ENCODE measurements at places on chromosomes 6 and 20. TPM values are rescaled to one million over a fixed set of nuclear protein-coding genes. Genes with fewer than 3 reads are reported as not detected.

BHLHE23 gene
- not detected for total RNA-seq

DAAM2 gene
- not detected for total RNA-seq

MED20 gene
- 21.4 TPM for total RNA-seq

ZNF165 gene
- 0.40 TPM for total RNA-seq

ZC2HC1B gene
- total RNA-seq, result not detected

HIVEP2 gene
- 30.5 TPM for total RNA-seq

TBCC gene
- 34.9 TPM for total RNA-seq

ZBTB24 gene
- total RNA-seq, result 16.5 TPM

RAB23 gene
- 3.5 TPM for total RNA-seq

GRCh38 chr20:41006936-41007474 lies 21.6 kb upstream of the TOP1 start:
- no peak overlapping the region for H3K27ac ChIP-seq
- no peak overlapping the region for H3K4me3 ChIP-seq
- H3K27me3 ChIP-seq, result no peaks in the 10 kb centered on the region
- DNase-seq, result no peak
- H3K4me1 ChIP-seq, result peaks cover 73% of the 10 kb centered on the region

DNA sequence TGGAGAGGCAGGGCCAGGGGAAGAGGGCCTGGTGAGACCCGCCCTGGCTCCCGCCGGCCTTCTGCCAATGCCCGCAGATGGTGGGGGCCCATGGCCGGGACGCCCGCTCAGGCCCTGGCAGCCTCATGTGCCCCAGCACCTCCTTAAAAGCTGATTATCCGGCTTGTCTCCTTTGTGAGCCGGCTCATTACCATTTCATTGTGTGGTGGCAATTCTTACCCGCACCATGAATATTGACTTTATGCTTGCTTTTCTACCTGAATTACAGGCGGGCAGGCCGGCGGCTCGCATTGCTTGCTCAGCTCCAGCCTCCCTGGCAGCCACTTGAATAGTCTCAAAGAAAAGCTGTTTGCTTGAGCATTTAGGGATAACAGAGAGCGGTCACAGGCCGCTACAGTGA lies 120.0 kb upstream of the JAG1 start:
- H3K4me1 ChIP-seq, result no peaks in the 10 kb centered on the region
- no peaks in the 10 kb centered on the region for H3K27me3 ChIP-seq
- no peak overlapping the region for H3K4me3 ChIP-seq
- no peaks in the 10 kb centered on the region for H3K36me3 ChIP-seq
- DNase-seq, result no peak
- H3K27ac ChIP-seq, result no peak overlapping the region

DNA sequence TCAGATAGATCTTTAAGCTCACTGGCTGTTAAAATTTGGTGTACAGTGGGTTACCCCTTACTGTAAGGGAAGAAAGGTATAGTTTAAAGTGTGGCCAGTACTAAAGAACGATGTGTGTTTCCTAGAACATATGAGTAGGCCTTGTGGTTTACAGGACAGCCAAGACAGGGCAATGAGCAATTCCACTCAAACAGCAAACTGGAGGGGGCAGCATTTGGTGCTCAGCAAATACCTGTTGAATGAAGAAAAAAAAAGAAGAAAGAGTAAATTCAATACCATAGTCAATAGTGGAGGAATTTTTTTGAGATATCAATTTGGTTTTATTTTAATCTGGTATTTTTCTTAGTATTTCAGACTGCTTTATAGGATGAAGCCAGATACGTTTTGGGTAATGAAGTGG lies 3.8 kb upstream of the NCOA5 start:
- DNase-seq, result no peak
- no peak overlapping the region for H3K4me3 ChIP-seq
- peaks cover 13% of the 10 kb centered on the region for H3K4me1 ChIP-seq
- peaks cover 10% of the 10 kb centered on the region for H3K27me3 ChIP-seq

- H3K4me1 ChIP-seq, result peaks cover 28% of the 10 kb centered on the region
- no peak overlapping the region for H3K4me3 ChIP-seq
- H3K27me3 ChIP-seq, result peaks cover 5% of the 10 kb centered on the region
- no peak overlapping the region for H3K27ac ChIP-seq
- no peaks in the 10 kb centered on the region for H3K36me3 ChIP-seq
- no peak for DNase-seq
Measured at GRCh38 chr20:53921443-53921973, 148.9 kb downstream of the BCAS1 start.

- H3K36me3 ChIP-seq, result no peaks in the 10 kb centered on the region
- no peaks in the 10 kb centered on the region for H3K27me3 ChIP-seq
- DNase-seq, result peak; percentile 94
- H3K4me1 ChIP-seq, result peaks cover 67% of the 10 kb centered on the region
Measured at GRCh38 chr6:37207903-37208456, 38.0 kb downstream of the PIM1 start.

DNA sequence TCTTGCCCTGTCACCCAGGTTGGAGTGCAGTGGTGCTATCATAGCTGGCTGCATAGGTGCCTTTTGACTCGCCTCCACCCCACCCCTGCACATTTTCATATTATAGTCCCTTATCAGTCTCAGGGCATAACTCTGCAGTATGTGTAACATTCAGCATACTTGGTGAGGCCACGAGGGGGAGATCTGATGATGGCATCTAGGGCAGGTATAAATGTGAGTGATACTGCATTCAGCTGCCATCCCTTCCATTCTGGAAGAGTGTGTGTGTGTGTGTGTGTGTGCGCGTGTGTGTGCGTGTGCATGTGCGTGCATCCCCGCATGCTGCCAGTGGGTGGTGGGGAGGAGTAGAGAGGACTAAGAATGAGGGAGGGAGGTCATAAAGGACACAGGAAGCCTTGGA lies 81.4 kb downstream of the JARID2 start:
- no peak overlapping the region for H3K4me3 ChIP-seq
- H3K27me3 ChIP-seq, result no peaks in the 10 kb centered on the region
- H3K36me3 ChIP-seq, result peaks cover 4% of the 10 kb centered on the region
- DNase-seq, result peak; percentile 47

- H3K4me3 ChIP-seq, result no peak overlapping the region
- no peak overlapping the region for H3K27ac ChIP-seq
- no peaks in the 10 kb centered on the region for H3K27me3 ChIP-seq
- H3K36me3 ChIP-seq, result no peaks in the 10 kb centered on the region
Measured at GRCh38 chr20:14611479-14611878, 274.1 kb upstream of the FLRT3 start.

DNA sequence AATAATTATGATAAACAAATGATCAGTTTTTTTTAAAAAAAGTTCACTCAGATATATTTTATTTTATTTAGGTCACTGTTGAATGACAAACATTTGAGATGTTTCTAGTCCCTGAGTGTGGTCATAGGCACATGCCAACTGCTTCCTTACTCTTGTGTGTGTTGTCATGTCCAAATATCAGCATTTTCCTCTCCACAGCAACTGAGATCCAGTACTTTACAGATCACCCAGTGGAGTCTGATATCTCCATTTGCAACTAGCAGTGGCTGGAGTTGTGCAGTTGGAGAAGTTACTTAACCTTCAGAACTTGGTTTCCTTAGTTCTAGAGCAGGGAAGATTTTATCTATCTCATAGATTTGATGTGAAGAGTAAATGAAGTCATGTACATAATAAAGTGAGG lies 101.3 kb downstream of the MYB start:
- H3K4me1 ChIP-seq, result peaks cover 8% of the 10 kb centered on the region
- no peak overlapping the region for H3K4me3 ChIP-seq
- H3K27me3 ChIP-seq, result peaks cover 2% of the 10 kb centered on the region
- DNase-seq, result no peak

GRCh38 chr6:70847106-70848084 lies 109.5 kb downstream of the B3GAT2 start:
- H3K4me1 ChIP-seq, result no peaks in the 10 kb centered on the region
- no peak overlapping the region for H3K27ac ChIP-seq
- peaks cover 17% of the 10 kb centered on the region for H3K36me3 ChIP-seq
- no peak overlapping the region for H3K4me3 ChIP-seq
- no peak for DNase-seq

GRCh38 chr20:41437836-41438235 lies 71.2 kb upstream of the EMILIN3 start:
- peaks cover 28% of the 10 kb centered on the region for H3K4me1 ChIP-seq
- no peak overlapping the region for H3K27ac ChIP-seq
- DNase-seq, result no peak
- H3K27me3 ChIP-seq, result no peaks in the 10 kb centered on the region

DNA sequence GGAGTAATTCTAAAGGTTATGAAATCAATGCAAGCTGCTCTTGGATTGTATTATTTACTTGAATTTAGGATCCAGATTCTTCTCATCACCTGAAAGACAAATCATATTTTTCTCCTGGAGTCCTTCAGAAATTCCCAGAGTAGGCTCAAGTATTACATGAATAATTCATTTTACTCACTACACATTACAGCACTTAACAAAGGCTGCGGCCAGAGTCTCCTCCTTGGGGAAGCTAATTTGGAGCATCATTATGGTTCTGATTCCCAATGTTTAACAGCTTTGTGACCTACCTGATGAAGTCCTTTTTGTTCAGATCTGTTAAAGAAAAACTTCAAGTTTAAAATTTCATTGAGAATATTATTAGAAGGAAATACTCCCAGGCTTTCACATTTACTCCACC lies 28.7 kb downstream of the GRIK2 start:
- H3K4me3 ChIP-seq, result no peak overlapping the region
- H3K27me3 ChIP-seq, result no peaks in the 10 kb centered on the region
- no peak for DNase-seq
- H3K27ac ChIP-seq, result no peak overlapping the region
- H3K4me1 ChIP-seq, result no peaks in the 10 kb centered on the region
- H3K36me3 ChIP-seq, result no peaks in the 10 kb centered on the region

- no peak overlapping the region for H3K27ac ChIP-seq
- H3K27me3 ChIP-seq, result no peaks in the 10 kb centered on the region
- H3K4me1 ChIP-seq, result peaks cover 58% of the 10 kb centered on the region
- no peak overlapping the region for H3K4me3 ChIP-seq
Measured at GRCh38 chr6:16406966-16407365, 168.6 kb downstream of the GMPR start.

DNA sequence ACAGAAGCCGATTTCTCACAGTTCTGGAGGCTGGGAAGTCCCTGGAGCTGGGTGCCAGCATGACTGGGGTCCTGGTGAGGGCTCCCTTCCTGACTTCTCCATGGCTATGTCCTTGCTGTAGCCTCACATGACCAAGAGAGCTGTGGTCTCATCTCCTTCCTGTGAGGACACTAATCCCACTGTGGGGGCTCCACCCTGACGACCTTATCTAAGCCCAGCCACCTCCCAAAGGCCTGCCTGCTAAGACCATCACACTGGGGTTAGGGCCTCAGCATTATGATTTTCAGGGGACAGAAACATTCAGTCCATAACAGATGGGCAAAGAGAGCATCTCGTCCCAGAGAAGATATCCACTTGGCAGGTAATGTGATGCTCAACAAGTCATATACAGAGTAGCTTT lies 16.8 kb downstream of the RPP40 start:
- peaks cover 4% of the 10 kb centered on the region for H3K36me3 ChIP-seq
- H3K27me3 ChIP-seq, result no peaks in the 10 kb centered on the region
- no peak overlapping the region for H3K4me3 ChIP-seq

- no peak overlapping the region for H3K27ac ChIP-seq
- no peak overlapping the region for H3K4me3 ChIP-seq
- H3K36me3 ChIP-seq, result no peaks in the 10 kb centered on the region
Measured at GRCh38 chr6:20044883-20045282, 167.4 kb downstream of the MBOAT1 start.

- H3K36me3 ChIP-seq, result no peaks in the 10 kb centered on the region
- H3K27me3 ChIP-seq, result peaks cover 2% of the 10 kb centered on the region
- no peak overlapping the region for H3K27ac ChIP-seq
- no peak for DNase-seq
Measured at GRCh38 chr6:33171880-33172687, 20.2 kb downstream of the COL11A2 start.

- DNase-seq, result peak; percentile 67
- H3K4me3 ChIP-seq, result peak overlapping the region; percentile 57
- peaks cover 99% of the 10 kb centered on the region for H3K4me1 ChIP-seq
- H3K27ac ChIP-seq, result peak overlapping the region; percentile 95
Measured at GRCh38 chr6:111764238-111765175, 108.7 kb downstream of the FYN start.

DNA sequence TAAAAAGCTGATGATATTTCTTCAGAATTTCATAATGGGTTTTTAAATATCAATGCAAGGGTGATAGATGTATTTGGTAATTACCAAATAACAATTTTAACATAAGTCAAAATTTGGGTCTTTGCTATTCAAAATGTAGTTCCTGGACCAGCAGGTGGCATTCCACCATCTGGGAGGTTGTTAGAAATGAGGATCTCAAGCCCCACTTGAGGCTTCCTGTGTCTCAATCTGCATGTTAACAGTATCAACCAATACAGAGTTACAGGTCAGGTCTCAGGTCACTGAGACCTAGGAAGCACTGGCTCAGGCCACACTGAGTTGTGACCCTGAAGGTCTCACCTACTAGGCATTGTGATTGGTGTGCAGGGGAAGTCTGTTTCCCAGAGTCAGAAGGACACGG lies 57.2 kb upstream of the MTRF1L start:
- H3K36me3 ChIP-seq, result no peaks in the 10 kb centered on the region
- H3K27ac ChIP-seq, result no peak overlapping the region
- H3K4me1 ChIP-seq, result no peaks in the 10 kb centered on the region
- peaks cover 1% of the 10 kb centered on the region for H3K27me3 ChIP-seq
- no peak overlapping the region for H3K4me3 ChIP-seq
- no peak for DNase-seq

- H3K27ac ChIP-seq, result no peak overlapping the region
- DNase-seq, result no peak
- H3K27me3 ChIP-seq, result no peaks in the 10 kb centered on the region
- H3K4me1 ChIP-seq, result no peaks in the 10 kb centered on the region
- no peak overlapping the region for H3K4me3 ChIP-seq
Measured at GRCh38 chr20:30485331-30486102, 771.9 kb upstream of the DEFB115 start.

GRCh38 chr6:116522896-116523295 lies 11.5 kb downstream of the CALHM5 start:
- no peak for DNase-seq
- H3K36me3 ChIP-seq, result no peaks in the 10 kb centered on the region
- no peaks in the 10 kb centered on the region for H3K4me1 ChIP-seq
- no peak overlapping the region for H3K4me3 ChIP-seq
- no peak overlapping the region for H3K27ac ChIP-seq
- peaks cover 12% of the 10 kb centered on the region for H3K27me3 ChIP-seq

- H3K27me3 ChIP-seq, result peaks cover 92% of the 10 kb centered on the region
- peaks cover 38% of the 10 kb centered on the region for H3K4me1 ChIP-seq
- no peaks in the 10 kb centered on the region for H3K36me3 ChIP-seq
- no peak for DNase-seq
- no peak overlapping the region for H3K27ac ChIP-seq
- no peak overlapping the region for H3K4me3 ChIP-seq
Measured at GRCh38 chr6:149935668-149936067, 6.1 kb upstream of the ULBP2 start.
